ENCODE measurements at places on chromosomes 11 and 22.

DNA sequence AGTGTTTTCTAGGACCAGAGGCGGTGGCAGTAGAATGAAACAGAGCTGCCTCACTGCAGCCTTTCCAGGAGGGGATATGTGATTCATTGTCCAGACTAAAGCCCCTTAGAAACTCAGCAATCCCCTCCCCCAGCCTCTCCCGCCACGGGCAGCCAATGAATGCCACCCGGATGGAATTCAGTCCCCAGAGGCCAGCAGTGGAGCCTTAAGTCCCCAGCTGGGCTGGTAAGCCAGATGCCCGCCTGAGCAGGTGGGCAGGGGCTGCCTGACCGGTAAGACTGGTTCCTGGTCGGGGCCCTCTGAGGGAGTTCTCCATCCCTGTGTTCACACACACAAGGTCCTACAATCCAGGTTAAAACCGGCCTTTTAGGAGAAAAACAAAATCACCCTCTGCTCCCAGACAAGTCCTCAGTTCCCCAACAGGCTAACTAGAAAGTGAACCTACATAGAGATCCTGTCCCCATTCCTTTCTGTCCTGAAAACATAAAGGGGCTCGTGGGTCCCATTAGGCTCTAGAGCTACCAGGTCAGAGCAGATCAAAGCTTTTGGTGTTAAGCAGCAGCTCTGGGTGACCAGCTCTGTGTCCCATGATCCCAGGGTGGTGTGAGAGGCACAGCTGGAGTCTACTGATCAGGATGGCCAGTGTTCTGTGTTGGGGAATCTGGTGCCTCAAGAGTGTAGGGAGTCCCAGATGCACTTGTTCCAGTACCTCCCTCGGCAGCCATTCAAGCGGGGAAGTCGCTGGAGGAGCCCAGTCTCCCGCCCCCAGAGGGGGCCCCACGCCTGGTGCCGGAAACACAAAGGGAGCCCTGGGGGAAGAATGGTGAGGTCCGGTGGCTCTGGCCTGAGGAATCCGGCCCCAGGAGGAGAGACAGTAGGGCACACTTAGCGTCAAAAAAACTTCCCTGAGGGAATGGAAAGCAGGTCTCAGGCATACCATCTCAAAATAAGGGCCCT, 2.6 kb downstream of the PATZ1 start:
- no peak for DNase-seq

- DNase-seq = no peak
Observed at GRCh38 chr22:38706901-38707195, 1.1 kb downstream of the GTPBP1 start.

- DNase-seq = peak; percentile 54
Observed at GRCh38 chr11:34379079-34379478, 21.3 kb upstream of the ABTB2 start.

- DNase-seq = no peak
Observed at GRCh38 chr11:65573391-65574079, 1.2 kb downstream of the FAM89B start.

GRCh38 chr11:64340671-64341335, 799 bp downstream of the CCDC88B start:
- no peak for DNase-seq

DNA sequence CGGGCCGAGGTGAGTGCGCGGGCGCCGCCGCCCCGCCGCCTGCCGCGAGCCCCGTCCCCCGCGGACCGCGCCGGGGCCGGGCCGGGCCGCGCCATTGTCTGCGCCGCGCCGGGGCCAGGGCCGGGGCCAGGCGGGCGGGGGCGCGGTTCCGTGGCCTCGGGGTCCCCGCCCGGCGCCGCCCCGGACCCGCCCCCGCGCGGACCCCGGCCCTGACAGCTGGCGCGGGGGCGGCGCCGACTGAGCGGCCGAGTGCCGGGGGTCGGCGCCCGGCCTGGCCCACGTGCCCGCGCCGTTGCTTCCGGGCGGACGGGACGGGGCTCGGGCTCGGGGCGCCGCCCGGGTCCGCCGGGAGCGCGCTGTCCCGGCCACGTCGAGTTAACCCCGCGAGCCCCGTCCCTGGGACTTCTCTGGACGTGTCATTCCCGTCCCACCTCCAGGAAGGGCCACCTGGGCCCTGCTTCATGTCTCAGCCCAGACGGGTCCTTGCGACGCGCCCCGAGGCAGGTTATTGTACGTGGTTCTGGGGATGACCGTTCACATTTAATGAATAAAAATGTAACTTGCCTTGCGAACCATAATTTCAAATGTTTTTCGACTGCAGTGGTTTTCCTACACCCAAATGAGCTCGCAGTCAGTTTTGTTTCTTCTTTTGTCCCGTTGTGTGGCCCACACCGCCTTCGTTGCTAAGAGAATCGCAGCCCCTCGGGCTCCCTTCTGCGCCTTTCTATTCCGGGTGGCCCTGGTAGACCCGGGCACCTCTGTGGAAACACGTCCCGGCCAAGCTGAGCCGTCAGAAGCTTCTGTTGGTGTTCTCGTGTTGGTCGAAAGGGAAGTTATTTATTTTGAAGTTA, 562 bp downstream of the ZBED4 start:
- DNase-seq = no peak

DNA sequence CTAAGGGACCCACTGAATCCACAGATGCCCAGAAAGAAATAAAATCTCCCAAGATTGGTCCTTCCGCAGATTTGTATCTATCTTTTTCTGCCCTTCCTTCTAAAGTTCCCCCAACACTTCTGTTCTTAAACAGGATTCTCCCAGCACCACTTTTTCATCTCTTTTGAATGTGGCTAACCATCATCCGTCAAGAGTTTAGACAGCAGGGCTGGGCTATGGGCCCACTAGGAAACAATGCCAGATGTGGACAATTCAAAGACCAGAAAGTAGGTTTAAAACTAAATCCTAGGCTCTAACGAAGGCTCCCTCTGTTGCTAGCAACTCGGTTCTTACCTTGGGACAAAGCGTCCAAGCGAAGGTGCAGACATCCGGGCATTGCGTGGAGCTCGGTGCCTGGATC, 100.0 kb downstream of the AMBRA1 start:
- DNase-seq = no peak

GRCh38 chr11:35650006-35650405, 12.6 kb upstream of the TRIM44 start:
- no peak for DNase-seq

Measured in fibroblast of skin of left quadriceps (primary cell).